ENCODE measurements at places on chromosomes 4 and X. TPM values are rescaled to one million over a fixed set of nuclear protein-coding genes. Genes with fewer than 3 reads are reported as not detected.

GRCh38 chr4:165461159-165461821 is 82.5 kb downstream of the CPE start:
- no peak for DNase-seq

DNA sequence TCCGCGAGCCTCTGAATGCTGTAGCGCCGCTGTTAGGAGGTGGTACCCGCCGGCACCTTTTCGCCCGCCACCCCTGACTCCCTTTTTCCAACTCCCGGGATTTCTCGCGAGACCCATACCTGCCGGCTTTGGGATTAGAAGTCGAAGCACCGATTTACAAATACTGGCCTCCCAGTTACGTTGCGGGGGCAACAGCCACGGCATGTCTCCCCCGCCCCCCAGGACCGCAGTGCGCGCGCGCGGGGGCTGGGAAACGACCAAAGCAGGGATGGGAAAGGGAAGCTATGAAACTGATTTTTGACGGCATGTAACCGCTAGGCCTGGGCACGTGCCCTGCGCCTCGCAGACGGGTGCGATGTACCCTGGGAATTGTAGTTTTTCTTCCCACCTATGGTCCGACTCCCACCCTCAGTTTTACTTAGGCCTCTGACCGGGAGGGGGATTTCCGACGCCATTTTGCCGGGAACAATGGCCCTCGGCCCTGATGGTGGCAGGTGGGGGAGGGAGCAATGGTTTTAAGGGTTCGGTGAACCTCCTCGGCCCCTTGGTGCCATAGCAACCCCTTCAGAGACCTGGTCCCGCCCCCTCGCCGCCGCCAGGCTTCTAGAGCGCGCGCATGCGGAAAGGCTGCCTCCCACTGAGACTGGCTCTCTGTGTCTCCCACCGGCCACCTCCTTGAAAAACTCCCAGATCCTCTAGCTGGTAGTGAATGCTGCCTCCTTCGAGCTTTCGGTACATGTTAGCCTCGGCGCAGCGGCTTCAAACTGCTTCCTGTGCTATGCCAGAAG is 772 bp upstream of the WNK3 start:
- peak; percentile 32 for DNase-seq

- peak; percentile 77 for DNase-seq
These were observed 1.0 kb upstream of the PDGFRA start for GRCh38 chr4:54228056-54228527.

DNA sequence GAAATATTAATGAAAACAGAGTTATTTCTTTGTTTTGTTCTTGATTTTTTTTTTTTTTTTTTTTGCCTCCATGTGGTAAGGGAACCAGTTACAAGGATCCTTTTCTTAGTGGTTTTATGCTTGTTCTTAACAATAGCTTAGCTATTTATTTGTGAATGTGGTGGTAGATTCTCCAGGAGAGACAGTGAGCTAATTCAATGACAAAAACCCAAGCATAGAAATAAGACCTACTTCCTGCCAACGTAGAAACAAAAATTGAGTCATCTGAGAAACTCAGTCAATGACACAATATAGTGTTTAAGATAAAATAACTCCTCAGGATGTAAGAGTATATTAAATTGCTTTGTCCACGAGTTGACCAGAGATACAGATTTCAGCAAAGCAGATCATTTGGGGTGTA is 863.8 kb upstream of the PABPC4L start:
- DNase-seq = no peak

DNA sequence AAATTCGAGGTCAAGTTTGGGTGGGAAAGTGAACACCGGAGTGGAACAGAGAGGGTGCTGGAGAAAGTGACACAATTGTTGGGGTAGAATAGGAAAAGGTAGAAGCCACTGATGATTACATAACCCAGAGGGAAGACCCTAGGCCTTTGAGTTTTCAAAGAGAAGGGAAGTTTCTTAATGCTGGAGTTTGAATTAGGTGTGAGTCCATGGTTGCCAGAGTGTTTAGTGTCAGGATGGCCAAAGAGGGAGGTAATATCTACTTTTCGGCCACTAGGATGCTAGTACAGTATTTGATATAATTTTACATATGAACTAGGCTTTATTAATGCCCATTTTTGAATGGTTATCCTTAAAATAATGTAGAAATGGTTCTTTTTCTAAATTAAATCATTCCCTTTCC is 5.4 kb downstream of the BCORL1 start:
- no peak for DNase-seq

DNA sequence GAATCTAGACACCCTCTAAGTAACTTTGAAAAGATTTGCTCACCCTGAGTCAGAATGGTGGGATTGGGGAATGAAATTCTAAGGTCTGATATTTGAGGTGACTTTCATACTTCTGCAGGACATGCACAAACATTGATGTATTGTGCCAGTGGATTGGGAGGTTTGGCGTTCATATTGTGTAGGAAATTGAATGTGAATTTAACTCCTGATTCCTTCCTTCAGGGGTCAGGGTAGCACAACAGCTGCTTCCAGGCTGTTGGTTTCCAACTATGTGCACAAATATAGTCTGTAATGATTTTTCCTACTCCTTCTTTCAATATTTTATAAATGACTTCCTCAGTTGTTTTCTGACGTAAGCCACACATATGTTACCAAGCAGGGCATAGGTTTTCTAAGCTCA is 3.1 kb downstream of the IL1RAPL1 start:
- peak; percentile 15 for DNase-seq

The PRR27 gene
- not detected for total RNA-seq

The CFAP47 gene
- not detected for total RNA-seq
